ENCODE measurements at places on chromosomes 1 and 21.

DNA sequence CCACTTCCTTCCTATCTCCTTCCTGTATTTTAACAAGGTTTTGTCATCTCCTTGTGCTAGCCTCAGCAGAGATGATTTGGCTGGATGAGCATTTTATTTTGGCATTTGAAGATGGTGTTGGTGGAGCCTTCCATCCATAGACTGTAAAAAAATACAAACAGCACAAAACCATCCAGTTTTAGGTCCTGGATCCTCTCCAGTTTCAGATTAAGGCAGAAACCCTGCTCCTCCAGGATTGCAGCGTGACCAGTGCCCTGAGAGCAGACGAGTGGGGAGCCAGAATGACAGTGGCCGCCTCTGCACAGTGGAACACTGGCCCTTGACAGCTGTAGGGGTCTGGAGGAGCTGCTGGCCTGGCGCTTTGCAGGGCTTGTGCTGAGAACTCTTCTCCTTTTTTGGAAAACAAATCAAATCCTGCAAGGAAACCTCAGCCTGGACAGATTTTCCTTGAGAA lies 72.2 kb upstream of the GADD45A start:
- no peak for DNase-seq

GRCh38 chr1:58885998-58886397 lies 102.2 kb upstream of the JUN start:
- no peak for DNase-seq

DNA sequence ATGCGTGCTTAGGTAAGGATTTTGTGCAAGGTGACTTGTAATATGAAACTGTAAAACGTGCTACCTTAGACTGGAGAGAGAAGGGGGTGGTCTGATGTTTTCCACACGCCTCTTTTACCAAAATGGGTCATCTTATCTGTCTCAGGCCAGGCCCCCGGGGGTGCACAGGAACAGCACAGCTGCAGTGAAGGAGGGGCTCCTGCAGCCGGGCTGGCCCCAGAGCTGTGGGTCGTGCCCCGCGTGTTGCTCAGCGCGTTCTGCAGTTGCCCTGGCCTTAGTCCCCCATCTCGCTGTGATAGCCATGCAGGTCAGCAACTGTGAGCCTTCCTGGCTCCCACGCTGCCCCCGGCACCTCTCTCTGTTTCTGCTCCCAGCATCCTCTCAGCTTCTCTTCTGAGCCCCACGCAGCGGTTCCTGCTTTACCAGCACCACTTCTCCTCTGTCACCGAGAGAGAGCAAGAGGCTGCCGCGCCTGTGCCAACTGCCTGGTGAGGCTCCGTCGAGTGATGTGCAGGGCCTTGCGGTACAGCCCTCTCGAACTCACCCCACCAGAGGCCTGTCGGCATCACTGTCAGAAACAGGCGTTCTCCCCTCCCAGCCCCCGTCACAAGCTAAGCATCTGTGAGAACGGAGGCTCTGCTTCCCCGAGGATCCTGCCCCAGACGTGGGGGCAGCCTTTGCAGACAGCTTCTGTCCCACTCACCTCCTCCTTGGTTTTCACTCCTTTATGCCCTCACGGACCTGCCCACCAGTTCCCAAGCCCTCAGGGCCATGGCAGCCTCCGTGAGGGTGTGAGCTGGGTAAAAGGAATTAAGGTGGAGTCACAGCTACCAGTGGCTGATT lies 73.3 kb downstream of the ADARB1 start:
- no peak for DNase-seq

DNA sequence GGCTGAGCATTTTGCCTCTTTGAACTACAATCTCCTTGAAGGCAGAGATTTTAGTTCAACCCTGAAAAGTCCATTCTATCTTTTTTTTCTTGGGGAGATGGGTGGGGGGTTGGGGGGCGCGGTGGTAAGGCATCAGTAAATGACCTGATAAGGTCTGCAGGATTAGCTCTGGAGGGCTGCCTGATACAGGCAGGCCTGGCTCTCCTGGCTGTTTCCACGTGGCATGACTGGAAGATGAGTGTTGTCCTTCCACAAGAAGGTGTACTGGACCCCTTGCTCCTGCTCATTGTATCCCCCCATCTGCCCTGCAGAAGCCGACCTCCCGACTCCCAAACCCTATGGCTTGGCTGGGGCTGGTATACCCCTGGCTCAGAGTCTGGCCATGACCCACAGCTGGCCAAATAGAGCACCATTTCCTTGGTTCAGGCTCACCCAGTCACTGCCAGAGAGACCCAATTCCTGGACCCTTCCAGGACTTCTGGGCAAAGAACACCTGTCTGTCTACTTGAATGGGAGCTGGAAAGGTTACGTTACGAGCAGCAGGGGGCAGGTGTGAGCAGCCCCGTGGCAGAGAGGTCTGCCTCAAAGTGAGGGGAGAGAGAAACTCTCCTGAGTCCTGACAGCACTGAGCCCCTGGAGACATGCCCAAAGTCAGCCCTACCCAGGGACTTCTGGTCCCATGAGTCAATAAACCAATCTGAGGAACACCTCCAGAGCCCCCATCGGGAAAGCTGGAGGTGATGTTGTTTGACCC lies 17.0 kb downstream of the DHRS3 start:
- no peak for DNase-seq

DNA sequence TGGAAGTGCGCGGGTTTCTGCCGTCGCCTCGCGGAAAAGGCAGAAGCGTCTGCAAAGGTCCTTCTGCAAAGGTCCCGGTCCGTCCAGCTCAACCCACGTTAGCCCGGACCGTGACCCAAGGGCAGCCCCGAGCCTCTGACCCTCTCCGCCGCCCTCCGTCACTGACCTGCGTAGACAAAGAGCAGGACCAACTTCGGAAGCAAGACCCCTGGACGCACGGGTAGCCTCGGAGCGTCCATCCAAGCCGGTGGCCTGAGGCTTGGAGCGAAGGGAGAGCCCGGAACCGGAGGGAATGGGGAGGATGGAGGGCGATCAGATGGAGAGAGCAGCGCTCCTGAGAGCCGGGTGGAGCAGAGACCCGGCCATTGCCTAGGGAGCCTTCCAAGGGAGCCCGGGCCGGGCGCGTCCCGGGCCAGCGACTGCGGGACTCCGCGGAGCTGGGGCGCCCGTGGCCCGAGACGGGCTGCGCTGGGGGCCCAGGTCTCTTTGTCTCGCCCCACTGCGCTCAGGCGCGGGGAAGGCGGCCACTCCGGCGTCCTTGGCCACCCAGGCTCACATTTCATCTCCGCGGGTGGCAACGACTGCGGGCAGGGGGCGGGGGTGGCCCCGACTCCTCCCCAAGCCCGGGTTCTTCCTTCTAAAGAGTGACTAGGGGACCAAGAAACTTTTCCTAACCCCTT lies at the start of gene CYYR1:
Gene CYYR1 (minus strand): TSS at position 585 of the 680 bp plus-strand sequence. CDS start 346 bp downstream, at position 239.
- no peak for DNase-seq

DNA sequence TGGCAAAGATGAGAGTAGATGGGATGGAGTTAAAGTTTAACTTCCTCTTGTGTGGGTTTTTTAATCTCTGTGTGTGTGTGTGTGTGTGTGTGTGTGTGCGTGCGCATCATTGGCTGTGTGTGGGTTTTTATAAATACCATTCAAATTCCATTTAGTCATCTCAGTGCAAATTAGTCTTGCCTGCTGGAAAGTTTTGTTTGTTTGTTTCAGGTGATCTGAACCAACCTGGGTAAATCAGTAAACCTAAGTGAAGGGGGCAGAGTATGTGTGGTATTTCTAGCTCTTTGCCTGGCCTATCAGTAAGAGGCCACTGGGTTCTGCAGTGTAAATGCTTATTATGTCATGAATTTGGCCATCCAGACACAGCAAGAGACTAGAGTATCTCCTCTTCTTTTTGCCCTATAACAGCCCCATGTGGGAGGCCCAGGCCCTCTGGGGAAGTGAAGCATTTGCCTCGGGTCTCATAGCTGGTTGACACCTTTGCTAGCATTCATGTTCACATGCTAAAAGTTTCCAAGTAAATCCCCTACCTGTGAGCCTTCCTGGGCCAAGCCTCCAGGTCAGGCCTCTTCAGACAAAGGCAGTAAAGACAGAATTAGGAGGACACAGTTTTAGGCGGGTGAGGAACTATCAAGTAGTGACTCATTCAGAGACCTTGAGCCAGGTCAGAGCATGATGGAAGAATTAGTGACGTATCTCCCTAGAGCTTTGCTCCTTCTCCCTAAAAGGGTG lies 14.7 kb downstream of the INTS3 start:
- DNase-seq, result no peak

All from stimulated activated CD4-positive, alpha-beta T cell treated with anti-CD3 and anti-CD28 coated beads, TNF-alpha, amount 100 ng/mL, for 48 hours (primary cell).